IPS DF 6.9 (cell line): ENCODE measurements at places on chromosomes 6 and 20.
A peak's percentile ranks its signal among the peaks of the same experiment; 100 is the strongest.

- no peak for DNase-seq
Measured at GRCh38 chr6:135871878-135872277, 20.4 kb downstream of the PDE7B start.

DNA sequence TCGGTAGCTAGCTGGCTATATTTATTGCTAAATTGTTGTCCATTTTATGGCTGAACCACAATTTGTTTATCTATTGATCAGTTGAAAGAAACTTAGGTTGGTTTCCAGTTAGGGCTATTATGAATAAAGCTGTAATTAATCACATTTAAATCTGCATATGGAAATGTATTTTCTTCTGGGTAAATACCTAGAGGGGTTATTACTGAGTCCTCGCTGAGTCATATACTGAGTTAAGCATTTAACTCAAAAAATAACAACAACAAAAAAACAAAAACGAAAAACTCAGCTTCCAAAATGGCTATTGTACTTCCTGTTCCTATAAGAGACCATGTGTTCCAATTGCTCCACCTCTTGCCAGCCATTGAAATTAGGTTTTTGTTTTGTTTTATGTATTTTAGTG lies 258.2 kb downstream of the TBC1D32 start:
- no peak for DNase-seq

GRCh38 chr20:19773471-19773870 lies 15.4 kb downstream of the RIN2 start:
- no peak for DNase-seq

GRCh38 chr20:18372296-18372695 lies 84.0 kb downstream of the ZNF133 start:
- no peak for DNase-seq

- no peak for DNase-seq
Measured at GRCh38 chr6:56507517-56507916, 135.2 kb downstream of the DST start.

DNA sequence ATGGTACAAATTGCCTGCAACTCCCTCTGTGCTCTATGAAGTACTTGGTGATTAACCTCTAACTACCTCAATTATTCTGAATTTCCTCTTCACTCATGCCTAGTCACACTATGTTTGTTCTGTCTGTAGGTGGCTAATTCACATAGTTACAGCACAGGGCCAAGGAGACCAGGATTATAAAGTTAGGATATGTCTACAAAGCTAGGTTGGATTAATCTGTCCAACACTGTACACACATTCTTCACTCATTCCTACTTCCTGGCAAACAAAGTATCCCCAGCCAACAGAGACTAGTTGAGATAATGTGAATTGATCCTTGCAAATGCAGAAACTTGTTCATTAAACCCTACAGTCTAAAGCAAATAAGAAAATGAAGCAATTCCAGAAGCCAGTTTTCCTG lies 269.8 kb downstream of the HACE1 start:
- DNase-seq, result no peak

DNA sequence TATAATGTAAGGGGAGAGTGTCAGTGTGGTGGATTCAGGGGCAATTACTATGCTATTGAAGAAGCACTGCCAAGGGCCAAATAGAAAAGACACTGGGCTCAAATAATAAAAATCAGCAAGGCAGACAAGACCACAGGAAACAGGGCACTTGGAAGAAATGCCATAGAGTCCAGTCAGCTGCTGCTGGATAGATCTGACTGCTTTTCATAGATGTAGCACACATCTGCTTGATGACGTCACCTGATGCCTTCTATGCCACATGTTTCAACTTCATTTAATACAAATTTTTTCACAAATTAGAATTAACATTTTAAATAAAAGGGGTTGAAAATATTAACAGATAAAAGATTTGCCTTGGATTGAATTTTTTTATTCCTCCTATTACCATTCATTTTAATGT lies 23.9 kb upstream of the AHI1 start:
- DNase-seq, result no peak

GRCh38 chr6:11639376-11640235 lies 102.1 kb downstream of the TMEM170B start:
- DNase-seq, result no peak

GRCh38 chr6:11288065-11288464 lies 55.6 kb upstream of the NEDD9 start:
- no peak for DNase-seq

GRCh38 chr20:38927902-38928578 lies 1.8 kb downstream of the FAM83D start:
- DNase-seq, result no peak

DNA sequence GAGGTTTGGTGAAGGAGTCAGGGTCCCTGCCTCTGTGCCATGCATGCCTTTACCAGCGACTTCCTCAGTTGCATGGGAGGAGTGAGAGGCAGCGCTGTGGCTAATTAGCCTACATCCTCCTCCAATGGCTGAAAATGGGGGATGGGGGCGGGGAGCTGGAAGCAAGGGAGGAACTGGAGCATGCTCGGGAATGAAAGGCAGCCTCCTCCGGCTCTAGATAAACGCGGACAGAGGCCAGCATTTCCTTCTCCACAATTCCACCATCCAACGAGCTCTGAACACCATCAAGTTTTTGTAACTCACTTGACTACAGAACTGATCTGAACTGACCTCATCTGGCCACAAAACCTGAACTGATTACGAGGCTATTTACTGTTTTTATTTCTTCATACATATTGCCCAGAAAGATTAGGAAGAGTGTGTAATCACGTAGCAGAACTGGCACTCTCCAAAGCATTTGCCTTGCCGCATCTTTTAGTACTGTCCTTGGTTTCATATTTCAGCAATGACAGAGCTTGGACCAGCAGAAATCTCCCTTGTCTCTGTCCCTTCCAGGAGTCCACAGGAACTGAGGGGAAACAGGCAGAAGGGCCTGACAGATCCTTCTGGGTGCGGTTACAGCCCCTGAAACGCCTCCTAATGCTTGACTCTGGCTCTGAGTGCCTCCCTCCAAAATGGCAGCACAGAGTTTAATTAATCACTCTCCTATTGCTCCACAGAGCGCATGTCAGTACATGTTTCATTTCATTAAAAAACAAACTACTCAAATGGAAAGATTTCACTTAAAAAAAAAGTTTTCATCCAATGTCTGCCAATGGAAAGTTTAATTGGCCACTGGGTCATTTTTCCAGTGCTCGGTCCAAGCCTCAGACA lies 58.2 kb upstream of the TRAF3IP2 start:
- DNase-seq, result no peak

GRCh38 chr6:34661357-34661756 lies 35.2 kb downstream of the ILRUN start:
- no peak for DNase-seq

DNA sequence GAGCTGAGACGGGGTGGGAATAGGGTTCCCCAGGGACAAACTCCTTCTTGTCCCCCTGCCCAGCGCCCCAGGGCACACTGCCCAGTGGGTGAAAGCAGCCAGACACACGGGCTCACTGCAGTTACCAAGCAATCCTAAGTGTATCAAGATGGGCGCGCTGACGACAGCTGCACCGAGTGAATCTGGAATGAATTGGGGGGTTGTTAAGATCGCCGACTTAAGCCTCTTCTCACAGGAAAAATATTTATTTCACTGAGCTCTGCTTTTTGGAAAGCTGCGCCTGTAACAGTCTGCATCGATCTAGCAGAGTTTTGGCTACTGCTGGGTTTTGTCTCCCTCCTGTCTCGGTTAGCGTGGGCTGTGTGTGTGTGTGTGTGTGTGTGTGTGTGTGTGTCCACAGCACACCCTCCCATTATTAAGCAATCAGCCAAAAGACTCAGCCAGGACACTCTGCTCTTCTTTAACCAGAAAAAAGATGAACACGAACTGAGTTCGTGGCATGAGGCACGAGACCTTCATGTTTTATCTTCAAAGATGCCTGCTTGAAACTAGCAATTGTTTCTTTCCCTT lies 35.9 kb downstream of the RIPOR3 start:
- DNase-seq, result no peak

GRCh38 chr6:147127587-147127986 lies 76.6 kb upstream of the STXBP5 start:
- no peak for DNase-seq

DNA sequence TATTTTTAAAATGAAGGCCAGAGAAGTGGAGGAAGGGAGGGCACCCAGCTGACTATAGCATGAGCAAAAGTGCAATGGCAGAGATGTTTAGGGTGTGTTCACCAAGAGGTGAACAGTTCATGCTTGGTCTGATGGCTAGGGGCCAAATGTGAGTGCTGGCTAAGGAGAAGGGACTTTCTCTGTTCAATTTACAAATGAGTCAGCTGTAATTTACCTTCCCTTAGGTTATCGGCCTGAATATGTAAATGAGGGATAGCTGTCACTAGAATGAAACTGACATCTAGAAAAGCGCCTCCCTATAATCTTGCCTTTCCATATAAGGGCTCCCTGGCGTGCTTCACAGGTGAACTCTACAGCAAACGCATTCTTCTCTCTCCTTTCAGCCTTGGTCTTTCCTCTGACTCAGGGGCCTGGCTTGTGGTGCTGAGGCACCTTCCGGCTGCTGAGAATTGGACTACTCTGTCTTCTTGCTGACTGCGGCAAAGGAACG lies 114.7 kb upstream of the BACH2 start:
- no peak for DNase-seq

DNA sequence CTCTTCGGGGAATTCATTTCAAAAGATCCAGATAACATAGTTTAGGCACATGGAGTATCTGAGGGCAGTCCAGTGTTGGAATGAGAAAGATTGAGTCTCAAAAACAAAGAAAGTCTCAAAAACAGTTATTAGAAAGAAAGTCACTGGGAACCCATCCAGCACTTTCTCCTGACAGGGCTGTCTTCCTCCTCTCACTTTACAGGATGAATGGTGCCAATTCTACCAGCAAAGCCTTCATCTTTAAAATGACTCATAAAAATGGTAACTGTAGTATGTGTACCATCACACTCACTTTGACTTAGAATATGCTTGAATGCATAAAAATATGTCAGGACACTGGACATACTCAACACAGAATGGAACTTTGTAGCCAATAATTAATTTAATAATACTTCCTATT lies 71.3 kb downstream of the SLC22A3 start:
- DNase-seq, result no peak

- DNase-seq, result no peak
Measured at GRCh38 chr20:60139663-60140446, 181.6 kb downstream of the CDH26 start.

- no peak for DNase-seq
Measured at GRCh38 chr20:36544134-36545018, 3.1 kb downstream of the MYL9 start.

GRCh38 chr6:14807971-14808370 lies 437.9 kb upstream of the JARID2 start:
- DNase-seq, result no peak

DNA sequence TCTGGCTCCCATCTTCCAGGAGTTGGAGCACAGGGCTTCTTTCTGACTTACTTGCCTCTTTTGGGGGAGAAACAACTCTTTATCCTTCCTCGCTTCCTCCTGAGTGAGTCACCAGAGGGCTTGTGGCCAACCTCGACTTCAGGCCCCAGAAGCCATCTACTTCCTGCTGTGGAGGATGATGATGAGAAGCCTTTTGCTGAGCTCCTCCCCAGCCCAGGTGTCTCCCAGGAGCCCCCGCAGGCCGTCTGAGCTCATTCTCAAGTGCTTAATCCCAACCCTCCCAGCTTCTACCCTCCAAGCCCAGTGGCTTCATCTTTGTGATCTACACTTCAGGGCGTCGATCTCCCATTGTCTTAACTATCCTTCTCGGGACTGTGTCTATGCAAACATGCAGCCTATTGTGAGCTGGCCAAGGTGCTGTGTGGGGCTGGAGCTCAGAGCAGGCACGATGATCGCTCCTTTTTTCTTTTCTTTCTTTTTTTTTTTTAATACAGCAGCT lies 27.9 kb downstream of the SDCBP2 start:
- no peak for DNase-seq

- DNase-seq, result no peak
Measured at GRCh38 chr20:43977962-43978361, 63.3 kb downstream of the TOX2 start.

- DNase-seq, result no peak
Measured at GRCh38 chr6:156448579-156448978, 328.6 kb upstream of the ARID1B start.

GRCh38 chr6:136550330-136551071 lies at the start of gene MAP7:
TSS of gene MAP7 (minus strand) at chr6:136550422. CDS start at chr6:136550408, 14 bp downstream.
- DNase-seq, result peak; percentile 86

GRCh38 chr20:16292226-16292880 lies 280.9 kb downstream of the KIF16B start:
- DNase-seq, result no peak

DNA sequence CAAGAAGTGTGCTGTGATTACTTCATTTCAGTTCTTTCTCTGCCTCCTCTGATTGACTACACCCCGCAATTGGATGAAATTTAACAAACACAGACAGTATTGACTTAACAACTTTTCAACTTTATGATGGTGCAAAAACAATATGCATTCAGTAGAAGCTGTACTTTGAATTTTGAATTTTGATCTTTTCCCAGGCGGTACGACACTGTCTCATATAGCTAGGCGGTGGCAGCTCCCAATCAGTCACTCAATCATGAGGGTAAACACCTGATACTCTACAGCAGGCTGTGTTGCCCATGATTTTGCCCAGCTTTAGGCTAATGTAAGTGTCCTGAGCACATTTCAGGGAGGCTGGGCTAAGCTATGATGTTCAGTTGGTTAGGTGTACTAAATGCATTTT lies 47.6 kb upstream of the MYLIP start:
- no peak for DNase-seq

DNA sequence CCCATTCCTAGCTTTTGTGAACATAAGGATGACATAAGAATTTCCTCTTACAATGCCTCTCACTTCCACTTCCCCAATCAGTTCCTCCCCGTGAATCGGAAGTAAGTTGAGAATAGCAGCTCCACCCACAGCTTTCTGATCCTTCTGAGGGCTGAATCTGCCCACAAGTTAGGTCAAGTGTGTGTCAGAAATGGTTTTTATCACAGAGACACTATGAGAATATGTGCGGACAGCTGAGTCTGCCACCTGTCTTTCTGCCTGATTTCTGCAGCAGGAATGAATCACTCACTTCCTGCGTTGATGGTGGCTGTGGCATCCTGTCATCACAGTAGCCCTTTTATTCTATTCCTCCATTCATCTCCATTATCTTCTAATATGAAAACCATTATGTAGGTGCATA lies 70.2 kb downstream of the RIN2 start:
- no peak for DNase-seq

- no peak for DNase-seq
Measured at GRCh38 chr6:157625764-157626163, 197.3 kb upstream of the SNX9 start.

GRCh38 chr20:62301111-62301668 lies 1.6 kb upstream of the ADRM1 start:
- DNase-seq, result no peak

- no peak for DNase-seq
Measured at GRCh38 chr6:163412801-163413344, 1.6 kb upstream of the QKI start.

DNA sequence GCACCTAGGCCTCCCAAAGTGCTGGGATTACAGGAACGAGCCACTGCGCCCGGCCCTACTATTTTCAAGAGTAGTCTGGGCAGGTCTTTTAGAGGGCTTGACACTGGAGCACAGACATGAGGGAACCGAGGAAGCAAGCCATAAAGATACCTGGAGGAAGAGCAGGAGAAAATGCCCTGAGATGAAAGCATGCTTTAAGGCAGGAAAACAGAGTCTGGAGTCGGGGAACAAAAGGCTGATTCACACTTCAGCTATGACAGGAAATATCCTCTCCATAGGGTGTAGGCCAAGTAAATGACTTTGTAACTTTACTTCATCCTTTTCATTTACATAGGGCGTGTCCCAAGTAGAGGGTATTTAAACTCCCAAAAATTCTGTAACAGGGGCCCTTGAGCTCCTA lies 4.3 kb upstream of the SERINC3 start:
- no peak for DNase-seq
